ENCODE measurements at places on chromosomes 2 and 18. TPM values are rescaled to one million over a fixed set of nuclear protein-coding genes. Genes with fewer than 3 reads are reported as not detected.

RAB31 gene
- total RNA-seq: 12.0 TPM

TNFRSF11A gene
- 1.6 TPM for total RNA-seq

MAP2 gene
- total RNA-seq: 6.2 TPM

TMEM150A gene
- 10.1 TPM for total RNA-seq

DNA sequence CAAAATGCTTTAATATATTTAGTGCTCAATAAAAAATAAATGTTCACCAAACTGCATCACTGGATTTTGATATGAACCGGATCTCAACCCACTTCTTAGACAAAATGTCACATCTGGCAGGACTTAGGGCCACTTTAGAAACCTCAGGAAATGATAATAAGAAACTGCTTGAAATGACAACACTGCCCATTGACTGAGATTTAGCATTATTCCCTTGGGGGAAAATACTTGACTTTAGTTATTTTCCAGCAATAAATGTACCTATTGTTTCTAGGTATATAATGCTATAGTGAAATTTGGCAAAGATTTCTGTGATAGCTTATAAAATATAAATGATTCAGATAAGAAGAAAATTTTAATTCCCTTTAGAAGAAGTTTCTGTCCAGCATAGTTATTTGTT, 195.1 kb downstream of the ICOS start:
- DNase-seq: no peak

- no peak for DNase-seq
Measured at GRCh38 chr2:114550364-114550763, 107.9 kb downstream of the DPP10 start.

- no peak for DNase-seq
Measured at GRCh38 chr2:209619782-209620181, 151.8 kb upstream of the UNC80 start.

DNA sequence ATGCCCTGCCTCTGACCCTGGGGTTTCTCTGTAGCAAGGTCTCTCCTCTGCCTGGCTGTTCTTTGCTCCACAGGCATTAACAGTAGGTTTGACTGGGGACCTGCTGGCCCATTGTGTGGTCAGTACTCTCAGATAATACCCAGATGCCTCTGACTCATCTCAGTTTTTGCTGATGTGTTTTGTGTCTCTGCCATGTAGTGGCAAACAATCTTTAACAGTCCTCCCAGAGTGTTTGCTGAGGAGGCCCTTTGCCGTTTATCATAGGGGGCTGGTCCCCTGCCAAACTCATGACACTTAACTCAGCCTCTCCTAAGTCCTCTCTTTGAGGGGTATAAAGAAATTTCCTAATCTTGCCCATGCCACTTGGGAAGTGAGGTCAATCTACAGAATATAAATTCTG, 793.7 kb upstream of the FANCL start:
- no peak for DNase-seq

GRCh38 chr2:172252154-172252553, 149.5 kb upstream of the DLX2 start:
- DNase-seq: peak; percentile 71

DNA sequence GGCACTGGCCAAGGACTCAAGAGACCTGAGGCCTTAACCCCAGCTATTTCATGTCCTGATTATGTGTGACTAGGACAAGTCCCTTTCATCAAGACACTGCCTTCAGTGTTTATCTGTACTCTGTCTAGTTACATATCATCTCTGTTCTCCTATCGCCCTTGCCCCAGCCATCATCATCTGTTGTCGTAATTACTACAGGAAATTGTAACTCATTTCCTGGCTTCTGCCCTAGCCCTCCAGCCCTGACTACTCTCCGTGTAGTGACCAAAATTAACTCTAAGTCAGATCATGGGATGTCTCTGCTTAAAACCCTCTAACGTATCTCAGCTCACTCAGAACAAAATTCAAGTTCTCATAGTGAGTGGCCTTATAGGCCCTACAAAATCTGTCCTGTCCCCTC, 49.3 kb upstream of the LAPTM4A start:
- DNase-seq: no peak

All from left ventricle myocardium inferior (tissue), 1 donor.